ENCODE measurements at places on chromosomes 4 and X. TPM values are rescaled to one million over a fixed set of nuclear protein-coding genes. Genes with fewer than 3 reads are reported as not detected.

The C1QTNF7 gene
- polyA plus RNA-seq: 0.59 TPM

The SHOX gene
- not detected for polyA plus RNA-seq

The CSAG1 gene
- polyA plus RNA-seq: not detected

The PWWP3B gene
- polyA plus RNA-seq: 4.3 TPM

The USP17L25 gene
- not detected for polyA plus RNA-seq

The ACE2 gene
- 0.42 TPM for polyA plus RNA-seq

The PDE6B gene
- polyA plus RNA-seq: 0.09 TPM

The SPANXB1 gene
- not detected for polyA plus RNA-seq

The SPRY1 gene
- polyA plus RNA-seq: 22.9 TPM

The FDCSP gene
- polyA plus RNA-seq: not detected

The MAPK10 gene
- polyA plus RNA-seq: 0.60 TPM

The GABRE gene
- polyA plus RNA-seq: 1.4 TPM

The CAPN6 gene
- 0.08 TPM for polyA plus RNA-seq

The HERC6 gene
- 0.75 TPM for polyA plus RNA-seq

The ZNF157 gene
- polyA plus RNA-seq: 0.17 TPM

The JCHAIN gene
- 0.13 TPM for polyA plus RNA-seq

The TXLNG gene
- 8.1 TPM for polyA plus RNA-seq

The NOX1 gene
- not detected for polyA plus RNA-seq

The BRS3 gene
- polyA plus RNA-seq: not detected

The TRPC3 gene
- 0.04 TPM for polyA plus RNA-seq

The IQCM gene
- not detected for polyA plus RNA-seq

The AREG gene
- 1.2 TPM for polyA plus RNA-seq

The TXK gene
- 0.07 TPM for polyA plus RNA-seq

The DUSP21 gene
- polyA plus RNA-seq: not detected
